NCI-H1105 treated with DMSO at 0.1 percent for 48 hours (cell line): ENCODE measurements at places on chromosomes 4 and X.

GRCh38 chr4:113537203-113537602, 224.3 kb downstream of the CAMK2D start:
- no peak for DNase-seq

DNA sequence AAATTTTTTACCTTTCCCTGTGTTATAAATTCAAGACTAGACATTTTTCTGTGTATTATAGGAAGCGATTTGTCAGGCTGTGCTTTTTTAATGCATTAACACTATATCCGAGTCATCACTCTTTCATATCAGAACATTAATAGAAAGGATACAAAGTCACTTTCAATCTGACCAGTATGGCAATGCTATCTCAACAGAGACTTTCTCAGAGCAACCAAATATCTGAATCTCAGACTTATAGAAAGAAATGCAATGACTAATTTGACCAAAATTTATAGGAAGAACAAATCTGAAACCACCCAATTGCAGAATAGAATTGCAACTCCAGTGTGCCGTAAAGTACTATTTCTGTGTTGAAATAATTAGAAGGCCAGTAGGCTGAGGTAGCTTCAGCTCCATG, 473 bp upstream of the TKTL2 start:
- no peak for DNase-seq

- no peak for DNase-seq
Observed at GRCh38 chr4:98248934-98249333, 12.2 kb upstream of the RAP1GDS1 start.

DNA sequence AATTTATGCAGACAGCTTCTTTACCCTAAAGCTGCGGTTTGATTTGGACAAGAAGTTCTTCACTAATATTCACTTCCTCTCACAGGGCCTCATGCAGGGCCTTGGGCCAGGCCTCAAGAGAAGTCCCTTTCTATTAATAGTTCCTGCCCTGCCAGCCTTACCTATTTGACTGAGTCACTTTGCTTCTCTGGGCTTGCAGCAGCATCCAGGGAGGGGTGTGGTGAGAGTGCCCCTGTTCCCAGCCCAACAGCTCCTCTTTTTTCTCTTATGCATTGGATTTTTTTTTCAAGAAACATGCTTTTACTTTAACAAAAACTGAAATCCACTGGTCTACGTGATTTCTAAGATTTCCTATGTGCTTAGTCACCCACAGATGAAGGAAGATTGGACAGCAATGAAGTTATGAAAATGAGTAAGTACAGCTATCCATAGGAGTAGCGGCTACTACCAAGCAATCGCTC, 26.7 kb downstream of the FAM156B start:
- DNase-seq, result no peak

DNA sequence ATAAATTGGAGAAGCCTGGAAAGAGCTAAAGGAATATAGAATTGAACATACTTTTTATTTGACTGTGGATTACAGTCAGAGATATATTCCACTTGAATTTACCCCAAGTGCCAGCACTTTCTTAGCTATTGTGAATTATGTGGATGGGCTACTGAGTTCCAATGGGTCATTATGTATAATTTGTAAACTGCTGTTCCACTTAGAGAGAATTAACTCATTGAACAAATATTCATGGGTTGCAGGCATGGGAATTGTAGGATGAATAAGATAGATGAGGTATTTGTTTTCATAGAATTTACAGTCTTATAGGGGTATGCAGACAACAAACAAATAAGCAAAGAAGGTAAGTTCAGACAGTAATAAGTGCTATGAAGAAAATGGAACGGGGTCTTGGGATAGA, 195.7 kb downstream of the SHROOM3 start:
- DNase-seq, result peak; percentile 16

- no peak for DNase-seq
Observed at GRCh38 chrX:1481636-1482529, 29.2 kb upstream of the ASMTL start.

- no peak for DNase-seq
Observed at GRCh38 chrX:69031971-69032391, 133.3 kb downstream of the PJA1 start.

DNA sequence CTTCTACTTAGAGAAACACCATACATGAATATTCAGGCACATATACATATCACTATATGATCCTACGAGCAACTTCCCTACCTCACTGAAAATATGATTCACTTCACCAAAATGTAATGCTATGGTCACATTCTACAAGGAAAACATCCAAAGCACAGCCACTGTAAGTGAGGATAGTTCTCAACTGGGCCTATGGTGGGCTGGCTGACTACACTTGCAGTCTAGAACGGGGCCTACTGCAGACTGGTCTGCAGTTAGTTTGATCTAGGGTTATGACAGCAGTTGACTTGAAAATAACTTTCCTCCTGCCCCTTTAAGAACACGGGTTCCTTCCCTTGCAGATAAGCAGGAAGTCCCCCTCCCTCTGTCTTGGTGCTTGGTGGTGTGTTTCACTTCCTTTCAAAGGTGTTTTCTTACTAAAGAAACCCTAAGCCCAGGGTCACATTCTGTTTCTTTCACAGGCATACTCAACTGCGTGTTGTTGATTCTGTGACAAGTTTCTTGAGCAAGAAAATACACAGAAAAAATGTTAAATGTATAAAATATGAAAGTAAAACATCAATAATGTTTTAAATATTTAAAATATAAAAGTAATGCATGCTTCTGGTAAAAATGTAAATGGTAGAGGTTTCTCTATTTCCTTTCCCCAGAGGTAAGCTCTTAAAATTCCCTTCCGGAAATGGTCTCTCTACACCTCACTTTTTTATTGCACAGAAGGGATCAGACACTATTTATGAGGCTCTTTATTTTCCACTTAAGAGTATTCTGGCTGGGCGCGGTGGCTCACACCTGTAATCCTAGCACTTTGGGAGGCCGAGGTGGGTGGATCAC, 18.0 kb upstream of the TMSB4X start:
- DNase-seq, result no peak

DNA sequence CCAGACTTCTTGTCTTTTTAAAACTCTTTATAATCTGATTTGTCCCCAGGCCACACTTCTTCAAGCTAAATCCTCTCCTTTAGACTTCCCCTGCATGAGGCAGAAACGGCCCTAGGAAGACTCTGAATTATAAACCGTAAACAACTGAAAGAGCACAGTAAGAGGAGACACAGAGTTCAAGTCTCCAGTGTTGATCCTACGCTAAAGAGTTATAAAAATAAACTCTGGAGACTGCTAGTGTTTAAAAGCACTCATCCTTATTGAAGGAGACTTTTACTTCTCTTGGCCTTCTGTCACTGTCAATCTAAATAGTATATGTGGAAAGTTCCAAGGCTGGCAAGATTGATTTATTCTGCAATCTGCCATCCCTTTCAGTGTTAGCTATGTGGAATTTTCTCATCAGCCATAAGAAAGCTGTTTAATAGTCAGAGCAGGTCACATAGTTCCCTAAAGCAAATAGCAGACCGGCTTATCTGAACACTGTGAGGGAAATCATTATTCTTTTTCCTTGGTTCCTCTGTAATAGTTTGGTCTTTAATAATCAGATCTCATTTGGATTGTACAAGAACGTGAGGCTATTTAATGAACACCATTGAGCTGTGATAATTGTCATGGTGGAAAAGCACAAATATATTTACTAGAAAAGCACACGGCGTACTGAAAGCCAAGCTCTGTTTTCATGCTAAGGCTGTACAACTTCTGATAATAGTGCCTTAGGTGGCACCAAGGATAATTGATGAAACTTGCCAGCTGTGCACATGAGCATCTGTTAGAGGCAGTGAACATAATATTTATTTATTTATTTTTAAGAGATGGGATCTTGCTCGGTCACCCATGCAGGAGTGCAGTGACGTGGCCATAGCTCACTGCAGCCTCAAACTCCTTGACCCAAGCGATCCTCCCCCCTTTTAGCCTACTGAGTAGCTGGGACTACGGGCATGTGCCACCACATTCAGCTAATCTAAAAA, 157.7 kb downstream of the CEP135 start:
- no peak for DNase-seq

DNA sequence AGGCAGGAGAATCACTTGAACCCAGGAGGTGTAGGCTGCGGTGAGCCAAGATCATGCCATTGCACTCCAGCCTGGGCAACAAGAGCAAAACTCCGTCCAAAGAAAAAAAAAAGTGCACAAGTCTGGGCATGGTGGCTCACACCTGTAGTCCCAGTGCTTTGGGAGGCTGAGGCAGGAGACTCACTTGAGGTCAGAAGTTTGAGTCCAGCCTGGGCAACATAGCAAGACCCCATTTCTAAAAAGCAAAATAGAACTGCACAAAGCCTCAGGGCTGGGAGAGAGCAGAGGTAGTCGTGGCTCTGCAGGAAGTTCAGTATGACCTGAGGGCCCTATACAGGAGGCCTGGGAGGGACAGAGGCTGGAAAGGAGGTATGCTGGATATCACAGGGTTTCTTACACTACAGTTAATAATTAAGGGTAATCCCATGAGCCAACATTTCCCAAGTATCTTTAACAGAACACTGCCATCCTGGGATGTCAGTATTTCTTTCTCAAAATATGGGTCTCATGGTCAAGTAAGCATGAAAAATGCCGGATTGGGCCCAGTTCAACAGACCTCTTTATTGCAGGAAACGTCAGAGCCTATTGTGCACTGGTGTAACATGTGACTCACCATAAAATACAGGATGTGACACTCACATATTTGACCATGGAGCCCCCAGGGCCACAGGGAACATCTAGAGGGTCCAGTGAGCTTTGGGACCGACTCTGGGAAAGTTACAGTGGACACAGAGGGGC, 37.8 kb downstream of the ACSL1 start:
- no peak for DNase-seq

- no peak for DNase-seq
Observed at GRCh38 chrX:49287665-49288064, 15.8 kb upstream of the GAGE10 start.

DNA sequence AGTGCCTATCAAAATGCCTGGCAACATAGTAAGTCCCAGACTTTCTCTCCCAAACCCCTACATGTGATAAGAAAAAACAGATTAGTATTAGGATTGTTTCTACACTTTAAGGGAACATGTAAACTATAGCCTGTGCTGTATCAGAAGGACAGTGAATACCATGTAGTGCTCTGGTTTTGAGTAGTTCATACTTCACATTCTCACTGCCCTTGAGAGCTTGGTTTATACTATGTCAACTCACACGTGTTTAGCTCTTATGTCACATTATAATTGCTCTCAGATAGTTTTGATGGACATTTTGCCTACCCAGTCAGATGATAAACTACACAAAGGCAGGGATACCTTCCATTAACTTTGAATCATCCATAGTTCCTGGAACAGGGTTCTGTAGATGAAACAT, 58.0 kb upstream of the PGRMC2 start:
- DNase-seq, result no peak
